ENCODE measurements at places on chromosomes 1 and 21. TPM values are rescaled to one million over a fixed set of nuclear protein-coding genes. Genes with fewer than 3 reads are reported as not detected.

PROK1 gene
- total RNA-seq: not detected

DMRTA2 gene
- 0.15 TPM for total RNA-seq

S100A12 gene
- total RNA-seq: not detected

FMO4 gene
- total RNA-seq: 1.2 TPM

TACSTD2 gene
- total RNA-seq: not detected

RASAL2 gene
- 19.2 TPM for total RNA-seq

CELA2A gene
- not detected for total RNA-seq

DIO1 gene
- total RNA-seq: not detected

C1QC gene
- not detected for total RNA-seq

HFM1 gene
- 0.09 TPM for total RNA-seq

AGMAT gene
- total RNA-seq: 8.6 TPM

PRELP gene
- total RNA-seq: not detected

PCAT6 gene
- total RNA-seq: 3.1 TPM

RPL22 gene
- total RNA-seq: 442 TPM

PAPPA2 gene
- total RNA-seq: not detected

SRSF11 gene
- total RNA-seq: 80.3 TPM

DENND2C gene
- 0.41 TPM for total RNA-seq

RHD gene
- total RNA-seq: not detected

HPCAL4 gene
- total RNA-seq: 0.33 TPM

LAX1 gene
- not detected for total RNA-seq
